ENCODE measurements at places on chromosomes 16 and 17. TPM values are rescaled to one million over a fixed set of nuclear protein-coding genes. Genes with fewer than 3 reads are reported as not detected.

DNA sequence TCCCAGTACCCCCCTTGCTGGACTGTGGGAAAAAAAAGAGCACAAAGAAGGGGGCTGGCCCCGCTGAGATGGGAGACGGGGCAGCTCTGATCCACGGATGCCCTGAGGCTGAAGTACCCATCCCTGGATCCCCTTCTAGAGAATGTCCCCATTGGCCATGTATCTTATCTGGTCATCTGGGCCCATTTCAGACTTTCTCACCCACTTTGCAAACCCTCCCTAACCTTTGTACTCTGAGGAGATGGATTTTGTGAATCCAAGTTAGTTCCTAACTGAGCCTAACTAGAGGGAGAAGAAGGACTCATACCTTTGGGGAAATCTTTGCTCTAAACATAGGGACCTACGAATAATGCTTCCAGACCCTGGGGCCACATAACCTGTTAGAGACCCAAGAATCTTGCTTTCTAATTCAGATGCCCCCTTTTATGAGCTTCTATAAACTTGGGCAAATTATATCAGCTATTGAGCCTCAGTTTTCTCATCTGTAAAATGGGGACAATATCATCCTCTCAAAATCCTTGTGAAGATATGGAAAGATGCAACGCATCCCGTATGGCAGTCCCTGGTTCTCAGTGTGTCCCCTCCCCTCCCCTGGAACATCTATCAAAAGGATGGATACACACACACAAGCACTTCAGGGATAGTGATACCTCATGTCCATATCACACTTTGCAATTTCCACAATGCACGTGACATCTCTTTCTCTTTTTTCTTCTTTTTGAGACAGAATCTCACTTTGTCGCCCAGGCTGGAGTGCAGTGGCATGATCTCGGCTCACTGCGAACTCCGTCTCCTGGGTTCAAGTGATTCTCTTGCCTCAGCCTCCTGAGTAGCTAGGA, 16.8 kb upstream of the FZD2 start:
- no peak for DNase-seq

GRCh38 chr17:61400717-61401388, 1.2 kb downstream of the TBX2 start:
- no peak for DNase-seq

DNA sequence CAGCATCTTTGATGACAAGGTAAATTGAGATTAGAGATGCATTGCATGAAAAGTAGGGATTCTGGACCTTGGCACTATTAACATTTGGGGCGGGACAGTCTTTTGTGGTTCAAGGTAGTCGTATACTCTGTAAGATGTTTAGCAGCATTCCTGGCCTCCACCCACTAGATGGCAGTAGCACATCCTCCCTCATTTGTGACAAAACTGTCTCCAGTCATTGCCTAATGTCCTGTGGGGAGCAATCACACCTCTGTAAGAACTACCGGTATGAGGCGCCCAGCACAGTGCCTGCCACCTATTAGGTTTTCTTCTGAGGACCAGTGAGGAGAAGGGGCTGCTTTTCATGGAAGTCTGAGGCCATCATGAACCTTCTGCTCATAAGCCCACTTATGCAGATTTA, 180.8 kb downstream of the RBFOX1 start:
- no peak for DNase-seq

- no peak for DNase-seq
Observed at GRCh38 chr17:51029568-51030463, 90.9 kb downstream of the SPAG9 start.

DNA sequence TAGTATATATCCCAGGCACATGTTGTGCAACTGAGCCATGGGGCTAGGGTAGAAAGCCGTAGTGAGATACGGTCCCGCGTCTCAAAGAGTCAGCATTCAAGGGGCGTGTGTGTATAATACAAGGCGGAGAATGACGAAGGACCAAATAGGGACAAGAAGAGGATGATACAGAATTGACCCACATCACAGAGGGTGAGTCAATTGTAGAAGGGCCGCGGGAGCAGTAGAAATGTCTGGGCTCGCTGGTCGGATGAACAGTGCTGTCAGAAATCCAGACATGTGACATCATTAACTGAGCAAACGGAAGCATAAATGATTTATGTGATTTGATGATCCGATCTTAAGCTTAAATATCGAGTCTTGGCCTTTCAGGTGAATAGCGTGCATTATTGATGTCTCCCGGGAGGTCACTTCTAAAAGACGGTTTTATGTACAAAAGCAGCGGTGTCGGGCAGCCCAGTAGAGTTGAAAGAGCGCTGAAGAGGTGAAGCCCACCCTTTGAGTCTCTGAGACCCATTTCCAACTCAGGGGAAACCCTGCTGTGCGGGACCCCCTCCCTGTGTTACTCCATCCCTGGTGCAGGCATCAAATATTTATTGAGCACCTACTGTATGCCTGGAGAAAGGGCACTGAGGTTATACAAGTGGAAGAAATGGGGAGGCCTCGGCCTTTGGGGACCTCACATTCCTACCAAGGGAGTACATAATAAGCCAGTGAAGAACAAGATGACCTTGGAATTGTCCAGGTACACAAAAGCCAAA, 45.1 kb downstream of the ATP2C2 start:
- DNase-seq: no peak

GRCh38 chr16:67260426-67261063, 11.8 kb downstream of the SLC9A5 start:
- DNase-seq: peak; percentile 37

- DNase-seq: no peak
Observed at GRCh38 chr16:1323296-1324239, 9.9 kb upstream of the BAIAP3 start.

DNA sequence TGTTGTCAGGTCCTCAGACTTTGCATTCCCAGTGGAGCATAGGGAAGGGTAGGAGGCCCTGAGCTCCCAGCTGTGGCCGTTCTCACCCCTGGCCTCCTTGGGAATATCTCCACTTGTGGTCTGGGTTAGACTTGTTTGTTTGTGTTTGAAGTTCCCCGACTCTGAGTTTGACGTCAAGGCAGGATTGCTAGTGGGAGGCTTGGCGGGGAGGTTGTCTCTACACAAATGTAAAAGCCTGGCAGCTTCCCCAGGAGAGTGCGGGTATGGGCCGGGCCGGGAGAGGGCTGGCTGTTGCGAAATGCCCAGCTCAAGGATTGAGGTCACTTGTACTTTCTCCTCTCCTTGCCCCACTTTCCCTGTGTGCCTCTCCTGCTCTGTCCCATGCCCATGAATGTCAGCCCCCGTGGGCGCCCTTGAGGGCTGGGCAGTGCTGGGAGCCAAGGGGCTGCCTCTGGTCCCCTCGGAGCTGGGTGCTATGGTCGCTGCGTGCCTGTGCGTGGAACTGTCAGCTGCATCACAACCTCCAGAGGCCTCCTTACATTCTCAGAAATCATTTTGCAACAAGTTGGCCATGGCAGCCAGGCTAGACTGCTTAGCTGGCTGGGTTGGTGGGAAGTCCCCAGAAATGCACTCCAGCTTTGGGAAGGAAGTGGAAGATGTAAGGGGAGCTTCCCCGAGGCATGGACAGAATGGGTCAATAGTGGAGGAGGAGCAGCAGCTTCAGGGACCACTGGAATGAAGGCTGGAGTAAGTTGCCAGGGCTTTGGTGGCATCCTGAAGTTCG, 84.3 kb downstream of the KSR1 start:
- DNase-seq: peak; percentile 69

GRCh38 chr16:62568926-62569325, 532.7 kb upstream of the CDH8 start:
- DNase-seq: no peak

DNA sequence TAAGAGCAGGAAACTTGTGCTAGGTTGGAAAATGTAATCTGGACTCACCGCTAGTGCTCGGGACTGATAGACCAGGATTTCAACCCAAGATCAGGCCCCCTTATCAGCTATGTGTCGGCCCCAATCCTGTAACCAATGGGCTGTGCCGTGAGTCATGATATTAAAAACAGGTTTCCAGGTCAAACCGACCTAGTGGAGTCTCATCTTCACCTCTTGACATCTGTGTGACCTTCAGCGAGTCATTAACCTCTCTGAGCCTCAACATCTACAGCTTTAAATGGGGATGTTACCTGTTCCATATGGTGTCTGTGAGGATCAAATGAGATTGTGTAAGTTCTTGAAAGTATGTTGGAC, 512 bp downstream of the PMM2 start:
- DNase-seq: no peak

DNA sequence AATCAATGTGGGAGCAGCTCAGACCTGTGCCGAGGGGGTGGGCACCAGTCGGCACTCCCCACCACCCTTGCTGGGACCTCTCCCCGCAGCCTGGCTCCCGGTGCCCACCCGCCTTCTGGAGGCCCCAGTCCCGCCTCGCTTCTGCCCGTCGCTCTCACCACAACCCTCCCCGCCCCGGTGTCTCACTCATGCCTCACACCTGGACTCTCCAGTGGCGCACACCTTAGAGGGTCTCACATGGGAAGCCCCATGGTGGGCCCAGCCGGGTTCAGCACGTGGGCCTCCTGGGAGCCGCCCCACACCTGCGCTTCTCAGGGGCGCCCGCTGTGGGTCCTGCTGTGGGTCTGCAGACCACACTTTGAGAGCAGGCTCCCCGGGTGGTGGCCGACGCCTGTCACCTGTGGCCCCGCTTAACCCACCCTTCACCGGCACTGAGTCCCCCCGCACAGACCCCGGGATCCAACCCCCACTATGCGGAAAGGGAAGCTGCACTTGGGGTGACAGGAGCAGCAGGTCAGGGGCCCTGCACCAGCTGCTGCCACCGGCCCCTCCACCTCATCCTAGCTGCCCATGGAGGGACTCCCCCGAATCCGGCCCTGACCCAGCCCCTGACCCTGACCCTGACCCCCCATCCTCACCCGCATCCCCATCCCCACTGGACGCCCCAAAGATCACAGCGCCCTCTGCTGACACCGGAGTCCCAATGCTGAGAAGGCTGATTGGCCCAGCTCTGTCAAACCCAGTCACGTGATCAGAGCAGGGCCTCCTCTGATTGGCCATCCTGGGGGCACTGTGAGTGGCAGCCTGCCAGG, 27.4 kb upstream of the SLC38A10 start:
- no peak for DNase-seq

- DNase-seq: no peak
Observed at GRCh38 chr17:68061512-68062313, 26.2 kb downstream of the KPNA2 start.

DNA sequence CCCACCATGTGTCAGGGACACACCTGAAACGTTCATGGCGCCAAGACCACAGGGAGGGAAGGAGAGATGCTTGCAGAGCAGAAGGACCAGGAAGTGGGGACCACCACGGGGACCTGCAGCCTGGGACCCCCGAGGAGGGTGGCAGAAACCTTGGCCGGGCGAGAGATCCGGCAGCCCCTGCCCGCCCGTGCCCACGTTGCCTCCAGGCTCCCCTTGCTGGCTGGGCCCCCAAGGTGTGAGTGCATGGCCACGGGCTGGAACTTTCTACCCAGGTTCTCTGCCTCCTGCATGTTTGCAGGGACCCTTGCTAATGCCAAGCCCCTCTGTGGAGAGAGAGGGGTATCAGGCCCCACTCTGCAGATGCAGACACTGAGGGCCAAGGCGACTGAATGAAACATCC, 50.4 kb downstream of the USP22 start:
- no peak for DNase-seq

GRCh38 chr17:59678918-59679317, 28.3 kb downstream of the PTRH2 start:
- DNase-seq: no peak

DNA sequence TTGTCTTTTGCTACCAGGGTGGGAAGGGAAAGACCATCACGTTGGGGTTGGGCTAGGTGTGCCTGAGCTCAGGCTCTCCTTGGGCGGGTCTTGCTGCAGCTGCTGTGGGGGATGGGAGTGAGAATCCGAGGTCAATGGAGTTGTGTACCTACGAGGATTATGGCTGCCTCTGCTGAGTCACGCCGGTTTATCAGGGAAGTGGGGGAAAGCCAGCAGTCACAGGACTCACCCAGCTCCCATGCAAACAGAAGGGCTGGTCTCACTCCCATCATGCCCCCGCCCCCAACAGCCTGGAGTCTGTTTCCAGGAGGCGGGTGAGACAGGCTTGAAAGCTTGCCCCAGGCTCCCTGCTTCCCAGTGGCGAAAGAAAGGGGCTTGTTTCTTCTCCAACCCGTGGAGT, 1259.0 kb upstream of the GOT2 start:
- DNase-seq: no peak

GRCh38 chr16:30524575-30525568, 1.5 kb downstream of the ZNF768 start:
- DNase-seq: no peak

DNA sequence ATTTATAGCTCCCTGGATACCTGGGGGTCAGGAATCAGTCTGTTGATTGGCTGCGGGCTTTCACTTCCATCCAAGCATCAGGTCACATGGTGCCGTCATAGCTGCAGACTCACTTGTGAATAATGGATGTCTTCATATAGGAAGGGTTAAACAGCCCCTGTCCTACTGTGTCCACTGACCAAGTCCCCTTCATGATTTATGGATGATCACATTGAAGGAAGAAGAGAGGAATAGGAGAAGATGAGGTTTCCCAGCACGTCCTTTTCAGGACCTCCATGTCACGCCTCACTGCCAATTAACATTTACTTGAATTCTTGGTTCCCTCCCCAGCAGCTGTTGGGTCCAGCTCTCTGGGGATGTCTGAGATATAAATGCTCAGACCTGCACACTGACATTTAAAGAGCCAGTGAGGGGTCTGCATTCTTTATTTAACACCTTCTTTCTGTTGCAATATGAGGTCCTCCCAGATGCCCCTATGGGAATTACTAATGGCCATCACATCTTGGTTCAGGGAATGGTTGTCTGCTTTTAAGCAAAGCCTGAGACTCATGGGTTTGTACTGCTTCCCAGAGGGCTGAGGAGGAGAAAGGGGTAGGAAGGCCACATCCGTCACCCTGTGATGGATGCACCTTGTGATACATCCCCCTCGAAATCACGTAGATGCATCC, 230.6 kb upstream of the HSBP1 start:
- no peak for DNase-seq

GRCh38 chr17:82146663-82147654, 48.9 kb upstream of the FASN start:
- DNase-seq: no peak

GRCh38 chr17:78709119-78709681, 72.9 kb downstream of the CYTH1 start:
- no peak for DNase-seq

Gene SPAG5
- total RNA-seq: 9.7 TPM

Gene CMTM2
- total RNA-seq: not detected

Gene NOTUM
- not detected for total RNA-seq

Gene PFAS
- total RNA-seq: 23.9 TPM
